NCI-H526 (cell line): ENCODE measurements at places on chromosomes 2 and 18.

GRCh38 chr2:109031476-109032228 is 42.6 kb upstream of the EDAR start:
- DNase-seq = peak; percentile 72

GRCh38 chr18:37322492-37323035 is 243.0 kb downstream of the CELF4 start:
- peak; percentile 56 for DNase-seq

DNA sequence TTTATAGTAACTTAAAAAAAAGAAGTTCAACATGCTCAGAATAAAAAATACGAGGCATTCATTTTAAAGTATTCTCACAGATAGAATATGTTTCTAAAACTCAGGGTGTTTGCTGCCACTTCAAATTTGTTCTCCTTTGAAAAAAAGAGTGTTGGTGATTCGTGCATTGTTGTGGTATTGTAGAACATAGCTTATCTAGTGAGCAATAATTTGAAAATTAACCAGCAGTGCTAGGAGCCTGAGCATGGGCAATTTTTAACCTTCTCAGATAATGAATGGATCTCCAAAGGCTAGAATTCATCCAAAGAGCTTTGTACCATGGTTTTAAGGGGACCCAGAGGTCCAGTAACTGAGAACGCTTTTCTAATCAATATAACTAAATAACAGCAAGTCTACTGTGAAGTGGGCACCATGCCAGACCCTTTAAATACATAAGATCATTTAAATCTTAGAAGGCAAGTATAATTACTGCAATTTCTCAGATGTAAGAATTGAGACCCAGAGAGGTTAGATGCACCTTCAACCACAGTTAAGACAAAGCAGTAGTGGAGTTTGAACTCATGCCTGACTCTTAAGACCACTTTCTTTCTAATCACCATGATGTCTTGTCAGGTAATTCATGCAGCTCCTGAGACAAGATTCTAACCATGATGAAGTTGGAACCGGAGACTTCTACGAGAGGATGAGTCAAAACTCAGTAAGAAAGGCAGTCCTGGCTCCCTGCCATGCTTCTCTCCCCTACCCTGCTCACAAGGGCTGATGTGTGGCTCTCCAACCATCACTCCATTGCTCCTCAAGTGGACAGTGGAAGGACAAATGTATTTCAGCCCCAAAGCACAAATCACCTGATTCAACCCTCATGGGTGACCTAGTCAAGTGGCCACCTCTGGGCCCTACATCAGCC is 3.4 kb downstream of the CYRIA start:
- no peak for DNase-seq

GRCh38 chr2:231665245-231666170 is 42.8 kb upstream of the PTMA start:
- no peak for DNase-seq

DNA sequence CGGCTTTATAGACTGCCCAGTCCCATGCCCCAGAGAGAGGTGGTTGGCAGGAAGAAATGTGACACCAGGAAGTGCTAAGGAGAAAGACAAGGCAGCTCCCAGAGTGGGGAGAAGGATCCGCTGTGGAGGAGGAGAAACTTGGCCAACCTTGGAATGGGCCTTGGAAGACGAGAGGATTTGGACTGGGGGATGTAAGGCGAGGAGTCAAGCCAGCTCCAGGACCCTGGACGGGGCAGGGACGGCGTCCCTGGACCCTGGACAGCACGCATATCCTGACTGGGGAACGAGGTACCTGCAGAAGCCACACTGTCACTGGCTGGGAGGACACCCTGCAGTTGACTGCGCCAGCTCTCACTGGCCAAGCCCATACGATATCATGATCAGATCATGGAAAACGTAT is 153.4 kb downstream of the BCL2 start:
- DNase-seq = no peak

- no peak for DNase-seq
Observed at GRCh38 chr18:2654928-2655177, 673 bp upstream of the SMCHD1 start.

DNA sequence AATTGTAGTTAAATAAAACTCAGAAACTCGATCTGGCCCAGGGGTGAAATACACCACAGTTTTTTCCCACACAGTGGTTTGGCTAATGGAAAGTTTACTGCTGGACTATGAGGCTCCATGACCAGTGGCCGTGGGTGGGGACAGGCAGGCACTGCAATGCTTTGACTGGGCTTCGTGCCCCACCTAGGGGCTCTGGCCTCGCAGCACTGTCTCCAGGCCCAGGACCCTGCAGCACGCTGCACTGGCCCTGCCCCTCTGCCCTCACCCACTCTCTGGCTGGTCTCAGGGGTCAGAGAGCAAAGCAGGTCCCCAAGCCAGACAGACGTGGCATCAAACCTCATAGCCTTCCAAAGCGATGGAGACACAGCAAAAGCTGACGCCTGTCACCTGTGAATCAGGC is 13.4 kb upstream of the B3GNT7 start:
- no peak for DNase-seq

DNA sequence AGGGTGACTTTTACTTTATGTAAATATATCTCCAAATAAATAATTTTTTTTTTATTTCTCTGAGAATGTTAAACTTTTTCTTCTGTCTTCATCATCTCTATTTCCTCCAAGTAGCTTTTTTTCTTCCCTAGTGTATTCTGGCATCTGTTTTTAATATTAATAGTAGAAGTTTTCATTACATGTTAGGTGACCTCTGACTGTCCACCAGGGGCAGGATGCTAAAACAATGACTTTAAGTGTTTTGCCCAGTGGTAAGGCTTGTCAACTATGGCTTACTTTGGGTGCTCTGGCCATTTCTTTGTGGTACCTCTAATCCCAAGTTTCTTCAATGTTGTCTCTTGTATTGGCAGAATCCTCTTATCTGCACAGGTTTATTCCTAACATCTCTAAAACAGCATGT is 127.1 kb downstream of the SRBD1 start:
- peak; percentile 9 for DNase-seq
